ENCODE measurements at places on chromosomes 6 and 20.

GRCh38 chr6:309947-310346 lies 17.7 kb downstream of the DUSP22 start:
- DNase-seq = no peak

DNA sequence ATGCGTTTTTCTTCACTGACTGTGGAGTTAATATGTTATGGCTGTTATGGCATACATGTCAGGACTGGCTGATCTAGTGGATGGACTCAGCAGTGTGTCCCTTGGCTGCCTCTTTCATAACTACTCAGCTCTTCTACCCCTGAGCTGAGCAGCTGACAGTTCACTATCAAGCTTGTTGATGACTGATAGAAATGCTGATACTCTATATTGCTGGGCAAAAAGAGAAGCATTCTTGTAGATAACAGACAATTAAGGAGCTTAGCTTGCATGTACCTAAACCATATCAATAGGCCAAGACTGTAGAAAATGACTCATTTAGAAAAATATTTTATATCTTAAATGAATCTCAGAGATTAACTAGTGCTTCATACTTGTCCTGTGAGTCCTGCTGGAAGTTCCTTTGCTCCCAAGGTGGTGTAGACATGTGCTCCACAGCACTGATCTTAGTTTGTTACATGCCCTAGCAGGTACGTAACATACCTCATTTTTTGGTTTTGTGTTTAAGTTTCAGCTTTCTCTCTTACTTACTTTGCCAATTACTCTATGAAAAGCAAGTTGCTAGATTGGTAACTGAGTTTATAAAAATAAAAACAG lies 236.9 kb downstream of the GMDS start:
- DNase-seq = no peak

GRCh38 chr6:27267857-27268434 lies 20.4 kb downstream of the PRSS16 start:
- DNase-seq = no peak

DNA sequence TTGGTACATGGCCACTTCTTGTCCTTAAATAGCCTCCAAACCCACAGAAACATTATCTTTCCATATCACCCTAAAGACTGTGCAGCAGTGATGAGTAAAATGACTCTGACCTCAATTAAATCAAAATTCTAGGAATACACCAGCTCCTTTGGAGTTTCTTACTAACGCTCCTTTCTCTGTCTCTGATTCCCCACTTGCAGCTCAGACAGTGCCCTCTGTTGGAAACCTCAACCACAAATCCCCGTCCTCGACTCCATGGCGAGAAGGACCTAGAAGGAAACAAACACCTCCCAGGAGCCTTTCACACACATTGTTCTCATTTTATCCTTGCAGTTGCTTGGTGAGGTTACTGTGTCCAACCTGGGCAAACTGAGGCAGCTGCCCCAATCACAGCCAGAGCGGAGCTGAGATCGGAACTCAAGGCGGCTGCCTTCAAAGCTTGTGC lies 17.7 kb upstream of the PARD6B start:
- DNase-seq = no peak

DNA sequence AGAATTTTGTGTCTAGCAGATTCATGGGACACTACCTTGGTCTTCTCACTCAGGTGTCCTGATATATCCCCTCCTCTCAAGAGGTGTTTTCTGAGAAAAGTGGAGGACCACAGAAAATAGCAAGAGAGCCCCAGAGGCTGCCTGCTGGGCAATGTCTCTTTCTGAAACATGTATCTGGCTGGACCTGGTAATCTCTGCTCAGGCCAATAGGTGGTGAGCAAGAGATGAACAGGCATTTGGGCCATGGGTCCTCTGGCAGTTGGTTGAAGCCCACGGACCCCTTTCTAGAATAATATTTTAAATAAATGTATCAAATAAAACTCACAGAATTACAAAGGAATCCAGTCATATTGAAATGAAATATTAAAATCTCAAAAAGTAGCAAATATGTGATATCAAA lies 8.8 kb upstream of the THBD start:
- no peak for DNase-seq

GRCh38 chr20:62354031-62354808 lies 12.9 kb downstream of the LAMA5 start:
- no peak for DNase-seq

DNA sequence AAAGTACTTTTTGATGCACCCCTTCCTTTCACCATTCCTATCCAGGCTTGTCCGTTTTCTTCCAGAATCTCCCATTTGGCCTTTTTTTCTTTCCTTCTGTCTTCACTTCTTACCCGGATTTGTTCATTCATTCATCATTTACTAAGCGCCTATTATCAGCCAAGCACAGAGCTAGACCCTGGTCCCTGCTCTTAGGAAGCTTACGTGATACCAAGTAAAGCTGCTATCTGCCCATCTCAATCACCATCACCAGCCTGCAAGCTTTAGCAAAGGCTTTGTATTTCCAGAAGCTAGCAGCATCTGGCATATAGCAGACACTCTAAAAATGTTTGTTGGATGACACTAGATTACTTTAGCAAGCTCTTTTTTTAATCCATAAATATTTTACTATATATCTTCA lies 4.8 kb downstream of the NDRG3 start:
- no peak for DNase-seq

- no peak for DNase-seq
Measured at GRCh38 chr20:35300469-35301262, 8.4 kb upstream of the FAM83C start.

DNA sequence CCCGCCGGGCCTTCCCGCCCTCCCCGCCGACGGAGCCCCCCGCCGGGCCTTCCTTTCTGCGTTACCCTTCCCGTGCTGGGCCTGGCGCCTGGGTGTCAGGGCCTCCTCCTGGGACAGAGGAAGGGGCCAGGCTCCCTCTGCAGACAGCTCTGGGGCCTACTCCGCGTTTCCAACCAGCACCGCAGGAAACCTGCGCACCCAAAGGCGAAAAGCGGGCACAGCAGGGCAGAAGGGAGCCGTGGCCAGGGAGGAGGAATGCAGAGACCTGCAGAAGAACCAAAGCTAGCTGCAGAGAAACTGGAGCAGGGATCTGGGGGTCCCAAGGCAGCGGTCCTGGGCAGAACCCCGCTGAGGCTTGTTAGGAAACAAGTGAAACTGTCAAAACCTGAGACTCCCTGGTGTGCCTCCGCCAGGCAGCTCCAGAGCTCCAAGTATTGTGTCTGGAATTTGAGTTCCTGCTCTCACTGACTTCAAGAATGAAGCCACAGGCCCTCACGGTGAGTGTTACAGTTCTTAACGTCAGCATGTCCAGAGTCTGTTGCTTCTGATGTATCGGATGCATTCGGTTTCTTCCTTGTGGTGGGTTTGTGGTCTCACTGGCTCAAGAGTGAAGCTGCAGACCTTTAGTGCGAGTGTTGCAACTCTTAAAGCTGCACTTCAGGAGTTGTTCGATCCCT lies 33.3 kb downstream of the IRF4 start:
- no peak for DNase-seq

DNA sequence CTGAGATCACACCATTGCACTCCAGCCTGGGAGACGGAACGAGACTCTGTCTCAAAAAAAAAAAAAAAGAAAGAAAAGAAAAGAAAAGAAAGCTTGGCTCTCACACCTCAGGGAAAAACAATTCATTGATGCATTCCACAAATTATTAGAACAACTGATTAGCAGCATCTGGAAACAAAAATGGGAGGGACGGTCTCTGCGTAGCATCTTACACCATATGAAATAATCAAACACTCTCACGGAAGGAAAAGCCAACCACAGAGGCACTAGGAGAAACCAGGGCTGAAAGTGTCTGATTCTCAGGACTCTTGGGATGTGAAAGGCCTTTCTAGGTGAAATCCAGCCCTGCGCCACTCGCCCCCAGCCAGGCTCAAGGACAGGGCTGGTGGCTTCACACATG lies 2.3 kb upstream of the HELZ2 start:
- DNase-seq = no peak

DNA sequence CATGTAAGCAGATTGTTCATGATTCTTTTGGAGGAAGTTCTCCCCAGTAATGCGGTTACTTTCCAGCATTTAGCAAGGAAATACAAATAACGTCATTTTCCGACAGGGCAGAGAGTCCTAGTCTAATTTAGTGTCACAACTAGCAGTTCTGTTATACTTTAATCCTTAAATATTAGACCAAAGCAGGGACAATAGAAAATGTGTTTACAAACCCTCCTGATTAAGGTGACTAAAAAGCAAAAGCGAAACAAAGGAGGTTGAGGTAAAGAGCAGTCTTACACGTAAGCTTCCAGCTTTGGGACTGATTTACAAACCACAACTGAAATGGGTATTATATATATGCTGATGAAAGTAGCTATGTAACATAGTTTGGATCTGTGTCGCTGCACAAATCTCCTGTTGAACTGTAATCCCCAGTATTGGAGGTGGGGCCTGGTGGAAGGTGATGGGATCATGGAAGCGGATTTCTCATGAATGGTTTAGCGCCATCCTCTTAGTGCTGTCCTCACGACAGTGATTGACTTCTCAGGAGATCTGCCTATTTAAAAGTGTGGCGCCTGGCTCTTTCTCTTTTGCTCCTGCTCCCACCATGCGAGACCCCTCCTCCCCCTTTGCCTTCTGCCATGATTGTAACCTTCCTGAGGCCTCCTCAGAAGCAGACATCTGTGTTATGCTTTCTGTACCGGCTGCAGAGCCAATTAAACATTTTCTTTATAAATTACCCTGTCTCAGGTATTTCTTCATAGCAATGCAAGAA lies 81.9 kb downstream of the PLCB1 start:
- peak; percentile 14 for DNase-seq

GRCh38 chr6:10048370-10049297 lies 366.2 kb downstream of the TFAP2A start:
- no peak for DNase-seq
